Epithelial cell of proximal tubule (primary cell): ENCODE measurements at places on chromosomes 1 and 21. TPM values are rescaled to one million over a fixed set of nuclear protein-coding genes. Genes with fewer than 3 reads are reported as not detected.

GRCh38 chr1:115595279-115596079, 46.3 kb upstream of the VANGL1 start:
- DNase-seq = peak; percentile 58

DNA sequence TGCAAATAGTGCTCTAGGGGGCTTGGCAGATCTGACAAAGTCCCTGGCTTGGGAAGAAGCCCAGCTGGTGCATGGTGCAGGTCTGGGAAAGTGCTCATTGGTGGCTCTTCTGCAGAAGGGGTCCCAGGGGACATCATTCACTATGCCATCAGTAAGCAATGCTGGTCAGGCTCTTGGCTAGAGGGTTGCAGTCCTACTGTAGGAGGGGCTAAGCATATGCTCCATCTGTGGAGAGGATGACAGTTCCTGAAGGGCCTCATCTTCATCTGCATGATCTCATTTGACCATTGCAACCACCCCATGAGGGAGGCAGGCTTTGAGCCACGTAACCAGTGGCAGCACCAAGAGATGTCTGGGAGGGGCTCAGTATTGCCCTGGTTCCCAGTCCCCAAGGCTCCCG, 31.5 kb upstream of the VASH2 start:
- DNase-seq = no peak

Gene NR1I3
- not detected in 2 replicates for total RNA-seq

- DNase-seq = no peak
These were observed 31.2 kb upstream of the TSPEAR start for GRCh38 chr21:44742418-44743153.

GRCh38 chr1:221793439-221794078, 51.7 kb upstream of the DUSP10 start:
- no peak for DNase-seq
